ENCODE measurements at places on chromosomes 1 and 21.
A peak's percentile ranks its signal among the peaks of the same experiment; 100 is the strongest.

- DNase-seq, result no peak
Observed at GRCh38 chr1:178075333-178075732, 18.6 kb upstream of the RASAL2 start.

DNA sequence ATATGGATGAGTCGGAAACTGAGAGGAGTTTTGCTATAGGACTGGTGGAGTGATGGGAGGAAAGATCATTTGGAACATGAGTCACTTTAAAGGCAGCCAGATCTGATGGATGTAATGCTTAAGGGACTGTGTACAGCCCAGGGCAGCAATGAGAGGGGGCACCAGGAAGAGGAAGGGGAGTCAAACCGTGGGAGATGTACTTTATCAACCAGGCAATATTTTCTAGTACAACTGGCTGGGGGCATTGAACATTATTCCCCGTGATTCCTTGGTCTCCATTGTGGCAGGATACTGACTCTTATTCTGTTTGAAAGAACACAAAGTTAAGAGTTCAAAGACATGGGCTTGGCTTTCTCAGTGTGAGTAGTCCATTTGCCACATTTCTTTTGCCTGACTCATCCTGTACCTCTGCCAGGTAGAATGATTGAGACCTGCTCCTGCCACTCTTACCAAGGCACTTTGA lies 268.2 kb upstream of the NR5A2 start:
- no peak for DNase-seq

- no peak for DNase-seq
Observed at GRCh38 chr1:160834945-160835565, 27.6 kb downstream of the CD244 start.

GRCh38 chr1:224124220-224124619 lies 10.3 kb downstream of the FBXO28 start:
- no peak for DNase-seq

- no peak for DNase-seq
Observed at GRCh38 chr1:186404454-186405051, 28.9 kb downstream of the ODR4 start.

DNA sequence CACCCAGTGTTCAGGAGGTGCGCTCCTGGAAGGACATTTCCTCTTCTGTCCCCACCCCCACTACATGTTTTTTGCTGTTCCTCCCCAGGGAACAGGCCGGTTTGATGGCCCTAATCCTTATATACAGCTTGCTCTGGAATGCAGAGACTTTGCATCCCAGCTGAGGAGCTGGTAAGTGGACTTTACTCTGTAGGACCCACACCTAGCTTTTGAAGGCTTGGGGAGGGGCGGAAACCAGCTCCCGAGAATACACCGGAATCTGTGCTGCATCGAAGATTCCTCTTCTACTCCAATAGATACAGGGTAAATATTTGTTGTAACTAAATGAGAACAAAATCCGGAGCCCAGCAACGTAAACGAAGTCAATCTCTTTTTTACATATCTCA lies 1.2 kb upstream of the CGN start:
- no peak for DNase-seq

DNA sequence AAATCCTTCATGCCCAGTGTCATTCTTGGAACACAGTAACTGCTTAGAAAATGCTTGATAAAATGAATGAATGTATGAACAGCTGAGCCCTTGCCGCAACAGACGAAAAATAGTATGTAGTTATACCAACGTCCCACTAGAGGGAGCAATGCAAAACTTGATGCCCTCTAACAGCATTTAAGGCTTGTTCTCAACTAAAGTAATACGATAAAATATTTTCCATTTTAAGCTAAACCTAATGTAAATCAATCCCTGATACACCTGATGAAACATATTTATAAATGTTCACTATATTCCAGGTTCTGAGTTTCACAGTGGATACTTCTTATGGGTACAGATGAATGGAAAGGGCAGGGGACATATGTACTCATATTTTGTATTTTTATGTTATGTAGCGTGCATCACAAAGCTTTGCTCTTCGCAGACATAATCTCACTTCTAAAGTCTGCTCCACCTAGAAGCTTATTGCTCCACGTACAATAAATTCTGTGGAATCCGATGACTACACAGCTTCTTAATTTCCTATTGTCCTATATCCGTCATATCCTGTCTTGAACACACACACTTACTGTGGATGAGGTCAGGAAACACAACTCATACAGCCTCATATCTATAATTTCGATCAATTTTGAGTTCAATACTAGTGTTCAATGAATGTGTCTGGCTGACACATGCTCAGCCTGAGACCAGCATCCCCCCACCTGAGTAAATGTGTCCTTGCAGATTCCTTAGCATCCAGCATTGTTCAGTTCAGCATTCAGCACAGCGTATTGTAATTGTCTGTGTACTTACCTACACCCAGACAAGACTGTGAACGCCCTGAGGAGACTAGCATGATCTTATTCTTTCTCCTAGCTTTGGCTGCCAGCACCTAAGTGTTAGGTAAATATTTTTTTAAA lies 4.4 kb upstream of the UTP25 start:
- no peak for DNase-seq

DNA sequence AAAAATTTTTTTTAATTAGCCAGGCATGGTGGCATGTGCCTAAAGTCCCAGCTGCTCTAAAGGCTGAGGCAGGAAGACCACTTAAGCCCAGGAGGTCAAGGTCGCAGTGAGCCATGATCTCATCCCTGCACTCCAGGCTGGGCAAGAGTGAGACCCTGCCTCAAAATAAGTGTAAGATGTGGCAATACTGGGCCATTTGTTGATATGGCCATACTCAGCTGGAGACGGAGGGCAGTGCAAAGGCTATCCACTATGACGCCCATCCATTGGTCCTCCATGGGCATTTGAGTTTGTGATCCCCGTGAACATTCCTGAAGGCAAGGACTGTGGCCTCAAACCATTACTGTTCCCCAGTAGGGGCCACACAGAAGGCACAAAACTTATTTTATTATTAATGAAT lies 1.5 kb downstream of the CASP9 start:
- DNase-seq, result no peak

DNA sequence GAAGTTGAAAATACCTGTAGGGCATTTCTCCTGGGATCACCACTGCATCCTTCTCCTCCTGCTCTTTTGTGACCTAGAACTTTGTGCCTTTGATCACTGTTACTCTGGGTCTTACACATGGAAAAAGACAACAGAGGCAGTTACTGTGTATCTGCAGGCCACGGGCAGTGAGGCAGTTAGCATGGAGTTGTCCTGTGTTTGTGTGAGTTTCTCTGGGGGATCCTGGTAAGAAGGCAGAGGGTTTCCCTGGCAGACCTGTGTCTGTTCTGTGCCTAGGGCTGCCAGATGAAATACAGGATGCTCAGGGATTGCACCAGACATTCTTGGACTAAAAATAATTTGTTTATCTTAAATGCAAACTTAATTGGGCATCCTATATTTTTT lies 44.4 kb upstream of the SCCPDH start:
- no peak for DNase-seq

DNA sequence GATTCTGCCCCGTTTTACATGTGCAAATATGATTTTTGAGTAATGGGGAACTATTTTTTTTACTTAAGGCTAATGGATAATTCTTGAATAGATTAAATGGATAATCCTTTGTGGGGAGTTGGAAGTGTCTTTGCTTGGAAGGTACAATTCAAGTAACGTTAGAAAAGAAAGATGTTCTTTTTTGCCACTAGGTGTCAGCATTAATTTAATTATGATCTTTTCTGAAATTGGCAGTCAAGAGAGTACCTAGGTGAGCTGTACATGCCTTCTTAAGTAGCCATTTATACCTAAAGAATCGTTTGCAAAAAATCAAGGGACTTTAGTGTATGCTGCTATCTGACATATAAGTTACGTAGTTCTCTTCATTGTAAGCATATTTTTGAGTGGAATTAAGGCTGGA lies 2.2 kb downstream of the FBXO28 start:
- DNase-seq, result peak; percentile 78

GRCh38 chr1:156384007-156384406 lies 15.0 kb downstream of the RHBG start:
- DNase-seq, result no peak

DNA sequence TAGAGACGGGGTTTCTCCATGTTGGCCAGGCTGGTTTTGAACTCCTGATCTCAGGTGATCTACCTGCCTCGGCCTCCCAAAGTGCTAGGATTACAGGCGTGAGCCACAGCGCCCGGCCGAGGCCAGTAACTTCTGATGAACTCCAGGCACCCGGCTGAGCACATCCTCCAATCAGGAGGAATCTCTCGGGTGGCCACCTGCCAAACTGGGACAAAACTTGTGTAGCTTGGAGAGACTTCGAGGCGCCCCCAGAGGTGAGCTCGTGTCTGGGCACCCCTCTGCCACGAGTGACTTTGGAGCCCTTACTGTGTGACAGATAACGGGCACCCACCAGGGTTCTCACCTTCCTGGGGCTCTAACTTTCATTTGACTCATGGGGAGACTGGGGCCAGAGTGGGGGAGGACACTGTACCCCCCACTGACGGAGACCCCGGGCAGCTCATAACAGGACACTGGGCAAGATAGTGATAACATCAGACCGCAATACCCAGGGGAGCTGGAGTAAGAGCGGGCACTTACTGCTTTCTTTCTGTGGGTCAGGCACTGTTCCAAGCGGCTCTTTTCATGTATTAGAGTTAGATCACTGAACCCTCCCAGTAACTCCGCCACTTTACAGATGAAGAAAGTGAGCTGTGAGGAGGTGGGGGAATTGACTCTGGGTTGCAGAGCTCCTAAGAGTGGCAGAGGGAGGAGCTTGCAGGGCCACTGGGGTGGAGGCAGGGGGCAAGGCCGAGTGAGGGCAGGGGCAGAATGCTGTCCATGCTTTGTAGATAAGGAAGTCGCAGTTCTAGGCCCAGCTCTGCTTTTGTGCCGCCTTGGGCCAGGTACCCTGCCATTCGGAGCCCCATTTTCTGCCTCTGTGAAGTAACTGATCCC lies 1.9 kb upstream of the PADI2 start:
- DNase-seq, result no peak

DNA sequence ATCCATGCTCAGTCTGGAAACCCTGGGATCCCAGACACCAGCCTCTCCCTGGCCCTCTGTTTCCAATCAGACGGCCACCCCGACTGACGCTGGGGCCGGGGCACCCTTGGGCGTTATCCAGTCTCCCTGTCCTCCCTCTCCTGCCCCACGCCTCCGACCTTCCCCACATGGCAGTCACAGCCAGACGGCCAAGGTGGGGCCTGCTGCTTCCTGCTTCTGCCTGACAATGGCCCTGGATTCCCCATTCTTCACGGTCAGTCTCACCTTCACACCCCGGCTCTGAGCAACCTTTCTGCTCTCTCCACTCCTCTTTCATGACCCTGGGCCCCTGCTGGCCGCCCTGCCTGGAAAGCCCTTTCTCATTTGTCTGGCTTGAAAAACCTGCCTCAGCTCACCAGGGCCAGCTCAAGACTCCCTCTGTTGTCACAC lies 6.6 kb downstream of the GNG4 start:
- DNase-seq, result no peak

DNA sequence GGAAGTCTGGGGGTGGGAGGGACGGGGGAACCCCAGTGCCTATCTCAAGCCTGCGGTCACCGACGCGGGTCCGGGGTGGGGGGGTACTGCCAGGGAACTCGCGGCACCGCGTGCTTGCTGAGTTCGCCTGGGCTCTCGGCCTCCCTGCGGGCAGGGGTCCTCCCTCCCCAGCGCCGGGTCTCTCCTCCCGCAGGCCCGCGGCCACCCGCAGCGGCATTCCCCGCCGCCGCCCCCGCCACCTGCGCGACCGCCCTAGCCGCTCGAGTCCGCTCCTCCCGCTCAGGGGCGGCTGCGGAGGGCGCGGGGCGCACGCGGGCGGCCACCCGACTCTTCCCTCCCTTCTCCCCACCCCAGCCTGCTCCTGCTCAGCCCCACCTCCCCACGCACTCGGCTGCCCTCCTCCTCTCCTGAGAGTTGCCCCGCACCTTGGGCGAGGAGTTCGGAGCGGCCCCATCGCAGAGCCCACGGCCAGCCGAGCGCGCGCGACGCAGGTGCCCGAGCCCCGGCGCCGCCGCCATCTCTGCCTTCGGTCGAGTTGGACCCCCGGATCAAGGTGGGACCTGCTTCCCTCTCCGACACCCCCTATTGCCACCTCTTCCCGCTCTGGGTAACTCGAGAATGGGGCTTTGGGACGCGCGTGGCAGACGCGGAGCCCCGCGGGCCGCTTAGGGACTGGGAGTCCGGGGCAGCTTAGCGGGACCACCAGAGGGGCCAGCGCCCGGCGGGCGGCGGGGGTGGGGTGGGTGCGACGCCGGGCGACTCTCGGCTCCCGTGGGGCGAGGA lies 105.0 kb downstream of the LEPR start:
- no peak for DNase-seq

DNA sequence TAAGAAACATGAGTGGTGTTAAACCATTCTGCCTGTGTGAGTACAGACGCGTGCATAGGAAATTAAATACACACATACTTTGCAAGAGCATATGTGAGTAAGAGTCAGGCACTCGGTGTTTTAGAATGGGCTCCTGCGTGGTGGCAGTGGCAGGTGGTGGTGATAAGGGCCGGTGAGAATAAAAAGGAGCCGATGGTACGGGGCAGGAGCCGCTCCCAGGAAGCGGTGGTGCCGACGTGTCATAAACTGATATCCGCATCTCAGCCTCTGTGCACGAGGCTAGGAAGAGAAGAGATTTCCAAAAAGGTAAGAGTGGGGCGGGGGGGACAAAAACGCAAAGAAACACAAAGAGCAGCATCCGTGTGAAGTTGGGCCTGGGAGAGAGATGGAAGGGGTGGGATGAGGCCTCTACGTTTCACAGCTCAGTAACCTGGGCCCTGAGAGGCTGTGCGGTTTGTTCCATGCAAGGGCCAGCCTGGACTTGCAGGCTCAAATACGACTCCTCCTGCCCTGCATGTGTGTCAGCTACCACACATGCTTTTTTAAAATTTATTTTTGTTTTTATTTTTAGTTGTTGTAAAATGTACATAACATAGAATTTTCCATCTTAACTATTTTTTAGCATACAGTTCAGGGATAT lies 127.7 kb upstream of the COL6A1 start:
- DNase-seq, result no peak

DNA sequence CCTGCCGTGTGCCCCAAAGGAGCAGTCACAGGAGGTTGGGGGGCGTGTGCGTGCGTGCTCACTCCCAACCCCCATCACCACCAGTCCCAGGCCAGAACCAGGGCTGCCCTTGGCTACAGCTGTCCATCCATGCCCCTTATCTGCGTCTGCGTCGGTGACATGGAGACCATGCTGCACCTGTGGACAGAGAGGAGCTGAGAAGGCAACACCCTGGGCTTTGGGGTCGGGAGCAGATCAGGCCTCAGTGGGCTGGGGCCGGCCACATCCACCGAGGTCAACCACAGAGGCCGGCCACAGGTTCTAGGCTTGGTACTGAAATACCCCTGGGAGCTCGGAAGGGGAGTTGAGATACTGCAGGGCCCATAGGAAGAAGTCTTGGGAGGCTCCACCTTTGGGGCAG lies 23.5 kb downstream of the COL6A1 start:
- DNase-seq, result no peak

DNA sequence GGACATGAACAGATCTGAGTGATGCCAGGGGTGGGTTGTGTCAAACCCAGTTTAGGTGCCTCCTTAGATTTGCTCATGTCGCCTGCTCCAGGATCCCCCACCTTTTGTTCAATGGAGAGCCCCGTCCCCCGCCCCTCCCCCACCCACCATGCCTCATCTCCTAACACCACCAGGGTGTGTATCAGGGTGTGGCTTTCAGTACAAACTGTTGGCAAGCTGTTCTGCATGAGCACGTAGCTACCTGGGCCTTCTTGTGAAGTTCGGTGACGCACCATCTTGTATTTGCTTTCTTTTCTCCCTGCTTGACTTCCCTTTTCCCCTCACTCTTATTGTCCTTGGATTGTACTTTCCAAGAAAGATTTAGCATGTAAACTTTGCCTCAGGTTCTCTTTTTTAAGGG lies 94.8 kb downstream of the EBNA1BP2 start:
- DNase-seq, result no peak
